Anterior cingulate cortex (tissue), 58 donors: ENCODE measurements at places on chromosomes 6 and 20.

DNA sequence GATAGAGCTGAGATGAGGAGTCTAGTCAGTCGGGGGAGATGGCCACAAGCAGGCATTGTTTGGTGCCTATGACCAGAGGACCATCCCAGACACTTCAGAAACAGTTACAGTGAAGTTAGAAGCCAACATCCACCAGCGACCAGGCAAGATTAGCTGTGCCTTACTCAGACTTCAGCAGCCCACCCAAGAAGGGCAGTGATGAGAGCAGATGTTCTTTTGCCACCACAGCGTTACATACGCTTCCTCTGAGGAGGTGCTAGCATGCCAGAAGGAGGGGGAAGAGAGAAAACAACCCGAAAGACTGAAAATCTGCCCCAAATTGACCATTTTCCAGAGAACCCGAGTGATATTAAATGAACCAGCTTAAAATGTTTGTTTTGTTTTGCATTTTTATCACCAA, 186.8 kb downstream of the PRL start:
- DNase-seq: no peak

DNA sequence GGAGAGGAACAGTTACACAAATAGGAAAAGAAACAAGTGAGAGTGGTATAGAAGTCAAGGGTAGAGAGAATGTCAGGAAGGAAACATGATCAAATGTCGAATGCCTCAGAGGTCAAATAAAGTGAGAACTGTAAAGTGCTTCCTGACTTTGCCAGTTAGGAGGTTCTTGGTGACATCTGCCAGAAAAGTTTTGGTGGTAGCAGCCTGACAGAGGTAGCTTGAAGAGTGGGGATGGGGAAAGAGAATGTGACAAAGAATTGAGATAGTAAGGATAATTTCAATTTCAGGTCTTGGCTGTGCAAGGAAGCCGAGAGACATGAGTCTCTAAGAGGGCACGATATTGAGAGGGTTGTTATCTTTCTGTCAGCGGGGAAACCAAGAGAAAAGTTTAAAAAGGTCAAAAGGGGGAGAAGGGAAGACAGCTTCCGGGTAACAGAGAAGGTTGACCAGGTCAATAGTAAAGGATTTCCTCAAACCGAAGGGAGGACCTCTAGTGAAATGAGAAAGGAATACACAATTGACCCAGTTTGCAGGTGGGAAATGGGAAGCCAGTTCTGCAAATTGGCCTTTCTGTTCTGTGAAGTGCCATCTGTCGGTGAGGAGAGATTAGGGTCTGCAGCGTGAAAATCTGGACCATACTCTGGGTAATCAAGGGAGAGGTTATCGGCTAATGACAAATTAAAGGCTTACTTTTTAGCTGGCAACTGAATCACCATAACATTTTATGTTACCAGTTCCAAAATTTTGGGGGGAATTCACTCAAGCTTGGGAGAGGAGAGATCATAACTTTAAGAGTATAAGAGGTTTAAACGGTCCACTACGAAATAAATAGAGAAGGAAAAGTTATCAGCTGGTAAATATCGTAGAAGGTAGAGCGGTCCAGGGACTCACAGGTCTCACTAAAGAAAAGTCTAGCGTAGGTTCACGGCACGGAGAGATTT, 973 bp upstream of the BRD2 start:
- peak; percentile 20 for DNase-seq

DNA sequence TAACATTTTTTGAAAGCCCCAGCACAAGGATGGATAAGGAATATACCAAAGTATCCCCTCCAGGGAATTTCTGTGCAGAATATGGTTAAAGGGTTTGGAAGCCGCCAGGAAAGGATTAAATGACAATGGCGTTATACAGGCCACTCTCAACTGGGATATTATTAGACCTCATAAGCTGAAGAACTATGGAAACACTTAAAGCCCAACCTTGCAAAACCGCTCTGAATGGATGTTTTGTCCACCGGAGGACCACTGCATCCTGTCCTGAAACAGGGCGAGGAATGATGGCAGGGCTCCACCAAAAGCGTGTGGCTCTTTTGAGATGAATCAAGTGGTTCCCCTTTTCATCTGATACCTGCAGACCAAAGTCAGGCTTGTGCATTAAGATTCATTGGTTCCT, 32.4 kb downstream of the NFATC2 start:
- DNase-seq: no peak

- DNase-seq: no peak
Observed at GRCh38 chr20:48763216-48763914, 64.4 kb downstream of the PREX1 start.

- no peak for DNase-seq
Observed at GRCh38 chr6:137883400-137884148, 16.5 kb downstream of the TNFAIP3 start.

DNA sequence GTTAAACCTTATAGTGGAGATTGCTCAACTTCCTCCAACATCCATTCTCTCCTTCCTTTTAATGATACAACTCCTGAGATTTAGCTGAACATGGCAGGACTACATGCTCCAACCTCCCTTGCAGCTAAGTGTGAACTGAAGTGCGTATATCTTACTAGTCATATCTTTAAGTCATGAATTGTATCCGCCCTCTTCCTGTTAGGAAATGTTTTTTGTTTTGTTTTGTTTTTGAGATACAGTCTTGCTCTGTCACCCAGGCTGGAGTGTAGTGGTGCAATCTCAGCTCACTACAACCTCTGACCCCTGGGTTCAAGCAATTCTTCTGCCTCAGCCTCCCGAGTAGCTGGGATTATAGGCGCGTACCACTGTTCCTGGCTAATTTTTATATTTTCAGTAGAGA, 8.8 kb upstream of the OSTM1 start:
- DNase-seq: no peak

- DNase-seq: no peak
Observed at GRCh38 chr6:15160812-15161211, 85.1 kb upstream of the JARID2 start.

DNA sequence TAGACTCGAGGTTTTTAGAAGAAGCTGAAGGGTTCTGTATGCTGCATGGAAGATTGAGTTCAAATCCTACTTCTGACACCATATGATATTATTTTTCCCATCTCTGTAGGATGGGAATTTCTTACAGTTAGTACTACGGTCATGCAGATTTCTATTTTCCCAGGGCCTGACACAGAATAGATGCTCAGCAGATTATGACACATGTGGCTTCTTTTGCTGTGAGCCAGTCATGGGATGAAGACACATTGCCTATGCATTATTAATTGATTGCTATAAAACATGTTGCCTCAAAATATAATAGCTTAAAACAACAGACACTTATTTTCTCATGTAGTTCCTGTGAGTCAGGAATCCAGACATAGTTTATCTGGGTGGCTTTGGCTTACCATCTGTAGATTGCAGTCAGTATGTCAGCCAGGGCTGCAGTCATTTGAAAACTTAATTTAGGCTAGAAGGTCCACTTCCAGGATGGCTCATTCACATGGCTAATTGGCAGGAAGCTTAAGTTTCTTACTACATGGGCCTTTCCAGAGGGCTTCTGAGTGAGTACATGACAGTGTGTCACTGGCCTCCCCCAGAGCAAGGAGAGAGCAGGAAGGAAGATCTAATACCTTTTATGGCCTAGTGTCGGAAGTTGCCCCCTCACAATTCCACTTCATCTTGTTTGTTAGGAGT, 29.5 kb downstream of the TOP1 start:
- no peak for DNase-seq
